ENCODE measurements at places on chromosomes 1 and 21.

DNA sequence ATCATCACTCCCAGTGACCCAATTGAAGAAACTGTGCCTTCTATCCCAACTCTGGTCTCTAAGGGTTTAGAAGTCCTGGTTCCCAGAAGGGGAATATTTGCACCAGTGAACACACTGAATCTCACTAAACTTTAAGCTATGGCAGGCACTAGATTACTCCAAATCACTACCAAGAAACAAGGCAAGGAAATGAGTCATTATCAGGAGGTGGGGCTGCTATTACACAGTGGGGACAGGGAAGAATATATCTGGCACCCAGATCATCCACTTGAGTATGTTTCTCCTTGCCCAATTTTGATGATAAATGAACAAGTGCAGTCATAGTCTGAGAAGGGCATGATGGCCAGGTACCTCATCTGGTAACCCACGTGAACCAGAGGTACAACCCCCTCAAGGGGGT lies 7.0 kb downstream of the MRPL9 start:
- DNase-seq, result no peak

DNA sequence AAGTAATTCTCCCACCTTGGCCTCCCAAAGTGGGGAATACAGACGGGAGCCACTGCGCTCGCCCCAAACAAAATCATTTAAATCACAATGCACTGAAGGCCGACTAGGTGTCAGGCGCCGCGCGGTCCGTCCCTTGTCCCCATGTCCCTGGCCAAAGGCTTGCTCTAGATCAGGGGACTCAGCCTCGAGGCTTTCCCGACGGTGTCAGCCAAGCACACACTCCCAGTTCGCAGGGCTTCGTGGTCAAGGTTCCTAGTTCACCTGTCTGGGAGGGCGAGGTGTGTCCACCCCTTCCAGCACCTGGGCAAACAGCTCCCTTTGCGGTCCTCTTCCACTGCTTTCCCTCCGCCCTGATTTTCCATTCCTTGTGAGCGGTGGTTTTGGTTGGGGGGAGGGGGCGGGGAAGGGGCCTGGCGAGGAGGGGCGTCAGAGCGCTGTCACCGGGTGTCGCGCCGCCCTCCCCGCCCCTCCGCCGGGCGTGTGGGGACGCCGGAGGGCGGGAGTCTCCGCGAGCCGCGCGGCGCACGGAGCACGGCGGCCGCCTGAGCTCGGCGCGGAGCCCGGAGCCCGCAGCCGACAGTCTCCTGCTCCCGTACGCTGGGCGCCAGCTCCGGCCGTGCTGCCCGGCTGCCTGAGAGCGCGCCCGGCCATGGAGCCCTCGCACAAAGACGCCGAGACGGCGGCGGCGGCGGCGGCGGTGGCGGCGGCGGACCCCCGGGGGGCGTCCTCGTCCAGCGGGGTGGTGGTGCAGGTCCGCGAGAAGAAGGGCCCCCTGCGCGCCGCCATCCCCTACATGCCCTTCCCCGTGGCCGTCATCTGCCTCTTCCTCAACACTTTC lies at the start of gene STUM:
Gene STUM, plus strand, starts transcription at position 509 of the 838 bp plus-strand sequence. Its CDS starts 141 bp downstream, at position 650.
- peak; percentile 61 for DNase-seq

DNA sequence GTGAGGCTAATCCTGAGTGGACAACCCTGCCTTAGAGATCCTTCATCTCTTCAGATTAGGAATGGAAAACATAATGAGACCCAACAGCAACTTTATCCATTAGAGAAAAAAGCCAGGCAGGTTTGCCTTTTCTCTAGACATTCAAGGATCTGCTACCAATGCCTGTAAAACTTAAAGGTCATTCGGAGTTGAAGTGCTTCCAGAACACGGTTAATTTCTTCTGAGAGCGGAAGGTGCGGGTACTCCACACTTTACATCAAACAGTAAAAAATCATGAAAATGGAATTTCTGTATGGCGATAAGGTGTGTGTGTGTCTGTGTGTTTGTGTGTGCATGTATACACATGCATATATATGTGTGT lies 65.2 kb upstream of the PRKACB start:
- no peak for DNase-seq

DNA sequence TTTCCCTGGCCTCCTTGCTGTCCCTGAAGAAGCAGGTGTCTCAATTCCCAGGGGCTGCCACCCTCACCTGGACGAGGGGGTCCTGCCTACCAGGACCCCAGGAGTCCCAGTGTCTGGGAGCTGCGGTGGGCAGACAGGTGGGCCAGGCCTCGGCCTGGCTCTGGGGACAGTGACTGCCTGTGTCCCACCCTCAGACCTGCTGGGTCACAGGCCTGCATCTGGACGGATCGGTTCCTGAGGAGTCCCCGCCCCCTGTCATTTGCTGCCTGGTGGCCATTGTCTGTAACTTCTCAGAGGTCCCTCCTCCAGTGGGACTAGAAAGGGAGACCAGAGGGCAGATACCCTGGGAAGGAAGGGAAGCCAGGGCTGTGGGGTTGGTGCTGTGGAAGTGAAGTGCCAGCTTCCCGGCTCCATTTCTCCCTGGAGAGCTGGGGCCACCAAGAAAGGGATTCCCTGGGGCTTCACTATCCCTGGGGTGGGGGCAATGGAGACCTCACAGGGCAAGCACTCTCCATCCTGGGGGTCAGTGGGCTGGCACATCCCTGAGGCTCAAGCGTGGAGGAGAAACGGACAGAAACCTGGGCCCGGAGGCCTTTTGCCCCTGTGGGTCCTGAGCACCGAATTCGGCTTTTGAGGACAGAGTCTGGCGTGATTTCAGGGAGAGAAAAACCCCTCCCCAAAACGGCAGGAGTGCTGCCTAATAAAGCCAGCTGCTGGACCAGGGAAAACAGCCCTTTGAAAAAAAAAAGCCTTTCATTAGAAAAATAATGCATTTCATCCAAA lies 157.3 kb downstream of the PEX14 start:
- no peak for DNase-seq

DNA sequence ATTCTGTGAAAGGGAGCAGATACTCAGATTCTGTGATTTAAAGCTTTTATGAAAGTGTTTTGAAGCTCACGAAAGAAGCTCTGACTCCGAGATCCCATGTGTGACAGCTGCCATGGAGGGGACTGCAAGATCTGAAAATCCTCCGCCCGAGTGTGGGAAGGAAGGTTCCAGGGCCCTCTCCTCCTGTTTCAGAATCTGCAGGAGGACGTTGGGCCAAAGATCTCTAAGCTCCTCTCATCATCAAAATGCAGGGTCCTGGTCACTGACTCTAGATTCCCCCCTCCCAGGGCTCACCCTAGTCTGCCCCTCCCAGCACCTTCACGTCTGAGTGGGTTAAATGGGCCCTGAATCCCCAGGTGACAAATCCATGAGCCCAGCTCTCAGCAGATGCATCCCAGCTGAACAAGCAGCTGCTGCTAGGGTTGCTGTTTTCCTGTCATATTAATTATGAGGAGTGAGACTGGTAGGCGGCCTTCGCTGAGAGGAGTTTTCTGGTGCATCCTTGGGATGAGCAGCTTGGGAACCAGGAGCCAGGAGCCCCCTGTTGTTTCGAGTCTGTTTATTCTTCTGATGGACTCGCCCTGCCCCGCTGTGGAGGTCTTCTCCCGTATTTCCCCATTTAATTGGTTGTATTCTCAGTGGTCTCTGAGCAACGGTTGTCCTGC lies 402.0 kb downstream of the MATN1 start:
- DNase-seq, result peak; percentile 87

DNA sequence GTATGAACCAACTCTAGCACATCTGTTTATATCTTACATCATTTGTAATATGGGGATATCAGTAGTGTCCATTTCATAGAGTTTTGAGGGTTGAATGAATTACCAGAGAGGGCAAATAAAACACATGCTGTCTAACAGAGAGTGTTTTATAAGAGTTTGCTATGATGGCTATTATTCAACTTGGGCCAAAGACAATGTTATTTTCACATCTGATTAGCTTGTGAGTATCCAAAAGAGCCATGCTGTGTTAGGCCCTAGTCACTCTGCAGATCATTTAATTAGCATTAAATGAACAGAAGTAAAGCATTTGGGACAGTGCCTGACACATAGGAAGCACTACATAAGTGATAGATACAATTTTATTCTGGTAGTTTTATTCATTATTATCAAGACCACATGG lies 4.2 kb upstream of the RNF11 start:
- no peak for DNase-seq

DNA sequence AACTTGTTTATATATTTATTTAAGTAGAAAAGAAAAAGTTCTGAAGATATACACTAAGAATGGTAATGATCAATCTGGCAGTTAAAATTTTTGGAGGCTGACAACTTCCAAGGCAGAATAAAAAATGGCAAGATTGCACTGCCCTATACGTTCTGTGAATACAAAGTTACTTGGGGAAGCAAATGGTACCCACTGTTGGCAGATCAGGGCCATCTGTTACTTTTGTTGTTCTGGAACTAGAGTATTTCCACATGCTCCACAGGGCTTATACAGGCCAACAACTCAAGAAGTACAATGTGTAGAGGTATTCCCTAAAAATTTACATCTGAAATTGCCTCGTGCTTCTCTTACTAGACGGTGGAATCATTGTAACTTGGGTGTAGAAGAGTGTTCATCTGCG lies 53.2 kb downstream of the AHCTF1 start:
- DNase-seq, result no peak

- DNase-seq, result no peak
These were observed 102.1 kb upstream of the ZC3H12A start for GRCh38 chr1:37372302-37372701.

DNA sequence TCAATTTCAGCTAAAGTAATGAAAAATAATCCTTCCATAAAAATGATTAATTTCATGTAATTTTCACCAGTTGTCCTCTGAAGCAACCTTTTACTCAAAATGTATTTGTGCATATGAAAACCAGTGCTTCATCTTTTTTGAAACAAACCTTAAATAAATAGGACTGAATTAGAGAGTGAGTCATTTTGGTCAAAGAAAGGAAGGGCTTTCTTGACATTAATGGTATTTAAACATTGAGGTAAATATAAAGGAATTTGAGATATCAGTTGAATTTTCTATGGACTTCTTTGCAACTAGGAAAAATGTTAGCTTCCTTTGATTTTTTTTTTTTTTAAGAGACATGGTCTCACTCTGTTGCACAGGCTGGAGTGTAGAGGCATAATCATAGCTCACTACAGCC lies 38.7 kb downstream of the SNX7 start:
- no peak for DNase-seq

GRCh38 chr1:31373056-31373896 lies at the start of gene FABP3:
Gene FABP3, minus strand, starts transcription at chr1:31373076. Its CDS starts 62 bp downstream, at chr1:31373014.
- peak; percentile 27 for DNase-seq

DNA sequence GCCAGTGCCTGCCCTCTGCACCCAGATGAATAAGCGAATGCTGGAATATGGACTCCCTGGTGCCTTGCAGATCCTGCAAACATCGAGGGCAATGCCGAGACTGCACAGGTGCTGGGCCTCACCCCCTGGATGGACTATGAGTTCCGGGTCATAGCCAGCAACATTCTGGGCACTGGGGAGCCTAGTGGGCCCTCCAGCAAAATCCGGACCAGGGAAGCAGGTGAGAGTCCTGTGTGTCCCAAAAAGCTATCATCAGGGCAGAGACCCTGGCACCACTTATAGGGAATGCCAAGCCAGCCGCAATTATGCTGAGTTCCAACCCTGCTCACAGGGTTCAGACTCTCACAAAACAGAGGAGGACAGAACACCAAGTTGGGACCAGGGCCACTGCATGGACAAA lies 17.2 kb downstream of the TMEM81 start:
- no peak for DNase-seq

GRCh38 chr1:67588178-67588855 lies 96.7 kb upstream of the GADD45A start:
- no peak for DNase-seq

DNA sequence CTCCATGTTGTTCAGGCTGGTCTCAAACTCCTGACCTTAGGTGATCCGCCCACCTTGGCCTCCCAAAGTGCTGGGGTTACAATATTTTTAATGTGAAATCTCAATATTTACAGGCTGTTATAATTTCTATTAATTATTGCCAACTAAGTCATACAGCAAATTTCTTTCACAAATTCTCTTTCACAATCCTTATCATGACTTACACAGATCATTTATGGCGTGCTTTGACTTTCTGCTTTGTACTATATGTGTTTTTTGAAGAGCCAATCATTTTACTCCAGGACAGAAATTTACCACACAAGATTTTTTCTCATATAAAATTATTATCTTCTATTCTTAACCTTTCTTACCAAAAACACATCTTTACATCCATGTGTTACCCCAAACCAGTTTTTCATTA lies 1729.9 kb downstream of the NCAM2 start:
- DNase-seq, result no peak

DNA sequence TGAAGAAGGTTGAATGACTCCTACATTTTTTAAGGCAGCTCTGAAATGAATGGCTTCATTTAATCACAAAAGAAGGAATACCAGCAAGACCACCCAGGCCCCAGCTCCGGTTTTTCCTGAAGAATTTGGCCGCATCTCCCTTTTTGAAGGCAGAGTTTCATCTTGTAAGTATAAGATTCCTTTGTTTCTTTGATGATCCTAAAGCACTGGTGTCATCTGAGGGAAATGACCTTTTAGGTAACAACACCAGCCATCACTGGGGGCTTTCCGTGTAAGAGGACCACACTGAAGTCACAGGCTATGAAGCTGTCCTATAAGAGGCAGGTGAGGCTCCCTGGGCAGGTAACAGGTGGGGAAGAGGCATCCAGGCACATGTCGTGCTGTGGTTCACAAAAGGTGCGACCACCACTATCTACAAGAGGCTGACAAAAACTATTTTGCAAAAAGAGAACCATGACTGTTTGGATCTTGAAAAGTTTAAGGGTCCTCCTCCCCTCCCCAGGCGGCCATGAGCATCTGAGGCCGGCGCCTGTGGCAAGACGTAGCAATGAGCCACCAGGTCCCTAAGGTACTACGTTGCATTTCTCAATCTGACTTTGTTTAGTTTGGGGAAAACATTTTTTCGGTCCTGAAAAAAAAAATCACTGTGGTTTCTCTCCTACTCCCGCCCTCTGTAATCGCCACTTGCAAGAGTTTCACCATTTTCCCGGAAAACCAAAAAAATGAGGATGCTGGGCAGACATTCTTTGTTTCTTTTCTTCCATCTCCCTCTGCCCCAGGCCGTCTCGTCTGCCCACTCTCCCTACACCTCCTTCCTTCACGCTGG lies 46.3 kb upstream of the IRF2BP2 start:
- DNase-seq, result no peak

GRCh38 chr1:230109895-230110667 lies 43.0 kb downstream of the GALNT2 start:
- no peak for DNase-seq

DNA sequence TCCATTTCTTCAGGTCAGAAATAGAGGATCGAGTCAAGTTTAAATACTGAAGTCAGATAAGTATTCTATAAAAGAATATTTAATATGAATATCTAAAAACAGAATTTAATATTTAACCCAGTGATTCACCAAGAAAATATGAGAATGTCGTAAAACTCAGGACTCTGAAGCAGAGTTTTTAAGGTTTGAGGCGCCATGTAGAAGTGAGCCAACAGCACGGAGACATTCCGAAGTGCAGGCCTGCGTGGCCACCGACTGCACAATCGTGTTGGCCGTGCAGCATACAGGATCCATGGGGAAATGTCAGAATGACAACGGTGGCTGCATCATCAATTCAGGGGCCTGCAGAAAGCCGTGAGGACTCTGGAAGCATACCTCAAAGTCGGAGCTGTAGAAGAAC lies 23.4 kb downstream of the MRAP start:
- DNase-seq, result no peak

- no peak for DNase-seq
These were observed 269.7 kb downstream of the LMO4 start for GRCh38 chr1:87598429-87598828.

- no peak for DNase-seq
These were observed 6.0 kb upstream of the TRAPPC10 start for GRCh38 chr21:44006017-44006619.

GRCh38 chr1:203037509-203038190 lies 11.4 kb downstream of the PPFIA4 start:
- no peak for DNase-seq

GRCh38 chr1:198700396-198700795 lies 61.6 kb downstream of the PTPRC start:
- DNase-seq, result no peak

Measured in NCI-H1092 (cell line).